Stimulated activated CD8-positive, alpha-beta memory T cell treated with anti-CD3 and anti-CD28 coated beads, Interleukin-7, amount 100 ng/mL, for 4 hours (primary cell): ENCODE measurements at places on chromosomes 16 and 17.
A peak's percentile ranks its signal among the peaks of the same experiment; 100 is the strongest.

DNA sequence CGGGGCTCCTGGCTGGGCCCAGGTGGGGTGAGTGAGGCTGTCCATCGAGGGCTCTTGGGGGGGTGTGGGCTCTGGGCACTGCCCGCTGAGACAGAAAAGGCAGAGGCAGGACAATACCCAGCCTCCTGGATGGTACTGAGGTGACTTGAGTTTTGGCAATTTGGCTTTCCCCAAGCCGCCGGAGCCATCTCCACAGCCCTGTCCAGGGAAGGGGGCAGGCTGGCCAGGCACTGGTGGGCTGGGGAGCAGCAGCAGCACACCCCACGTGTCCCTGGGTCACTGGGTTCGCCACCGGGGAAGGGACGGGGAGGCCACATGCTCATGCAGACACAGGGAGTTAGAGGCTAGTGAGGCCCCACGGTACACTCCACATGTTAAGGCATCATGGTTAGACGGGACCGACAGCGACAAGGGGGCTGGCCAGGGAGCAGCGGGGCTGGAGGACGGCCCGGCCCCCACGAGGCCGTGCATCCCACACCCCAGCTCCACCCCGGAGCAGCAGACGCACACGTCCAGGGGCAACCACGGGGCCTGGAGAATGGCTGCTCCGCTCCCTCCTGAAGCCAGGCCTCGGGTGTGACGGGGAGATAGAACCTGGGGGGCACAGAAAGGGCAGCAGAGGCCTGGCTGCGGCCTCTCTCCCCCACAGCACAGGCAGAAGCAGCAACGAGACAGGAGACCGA is 3.0 kb downstream of the ARHGDIA start:
- DNase-seq, result no peak

- peak; percentile 79 for DNase-seq
These were observed at the start of gene IL21R for GRCh38 chr16:27401768-27402568. TSS of gene IL21R (plus strand) at chr16:27402174. CDS start at chr16:27430072, 27,898 bp downstream.

GRCh38 chr16:1137604-1138003 is 15.3 kb upstream of the CACNA1H start:
- no peak for DNase-seq

GRCh38 chr17:2138318-2138717 is 83.4 kb downstream of the HIC1 start:
- no peak for DNase-seq

GRCh38 chr17:78129351-78130089 is 965 bp upstream of the TMC6 start:
- no peak for DNase-seq

DNA sequence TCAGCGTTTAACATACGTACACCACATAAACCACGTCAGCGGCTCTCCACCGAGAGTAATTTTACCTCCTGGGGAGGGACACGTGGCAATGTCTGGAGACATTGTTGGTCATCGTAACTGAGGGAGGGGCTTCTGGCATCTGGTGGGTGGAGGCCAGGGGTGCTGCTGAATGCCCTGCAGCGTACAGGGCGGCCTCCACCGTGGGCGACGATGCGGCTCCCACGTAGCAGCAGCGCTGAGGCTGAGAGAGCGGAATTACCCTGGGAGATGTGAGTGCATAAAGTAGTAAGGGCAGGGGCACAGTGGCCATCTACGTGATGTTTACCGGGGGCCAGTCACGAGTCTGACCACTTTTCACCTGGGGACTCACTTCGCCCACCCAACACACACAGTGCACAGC is 212.4 kb downstream of the RBFOX3 start:
- DNase-seq, result no peak

GRCh38 chr17:56929362-56929969 is 15.6 kb upstream of the TRIM25 start:
- no peak for DNase-seq
